ENCODE measurements at places on chromosomes 1 and 21.
A peak's percentile ranks its signal among the peaks of the same experiment; 100 is the strongest.

- no peak for DNase-seq
These were observed 115.4 kb downstream of the RIPK4 start for GRCh38 chr21:41651406-41651805.

- no peak for DNase-seq
These were observed at the start of gene PLPP3 for GRCh38 chr1:56578963-56579875. Gene PLPP3, minus strand, starts transcription at chr1:56579563. Its CDS starts 547 bp downstream, at chr1:56579016.

- no peak for DNase-seq
These were observed 50.4 kb upstream of the RIPK4 start for GRCh38 chr21:41817228-41817627.

GRCh38 chr1:96632045-96632664 lies 89.4 kb upstream of the PTBP2 start:
- no peak for DNase-seq

DNA sequence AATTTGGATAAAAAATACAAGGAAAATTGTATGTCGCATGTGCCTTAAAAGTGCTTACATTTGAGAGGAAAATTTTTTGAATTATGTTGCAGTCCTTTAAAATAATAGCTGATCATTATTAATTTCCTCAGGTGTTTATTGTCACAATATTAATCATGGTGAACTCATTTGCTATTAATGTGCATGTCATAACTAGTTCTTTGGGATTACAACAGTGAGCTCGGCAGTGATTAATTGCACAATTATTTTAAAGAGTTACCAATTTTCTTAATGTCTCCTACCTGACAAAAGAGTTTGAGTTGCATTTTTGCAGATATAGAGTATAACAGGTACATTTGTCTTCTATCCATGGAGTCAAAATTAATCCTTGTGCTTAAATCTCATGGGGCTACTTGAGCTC lies 854.3 kb downstream of the BRINP3 start:
- no peak for DNase-seq

DNA sequence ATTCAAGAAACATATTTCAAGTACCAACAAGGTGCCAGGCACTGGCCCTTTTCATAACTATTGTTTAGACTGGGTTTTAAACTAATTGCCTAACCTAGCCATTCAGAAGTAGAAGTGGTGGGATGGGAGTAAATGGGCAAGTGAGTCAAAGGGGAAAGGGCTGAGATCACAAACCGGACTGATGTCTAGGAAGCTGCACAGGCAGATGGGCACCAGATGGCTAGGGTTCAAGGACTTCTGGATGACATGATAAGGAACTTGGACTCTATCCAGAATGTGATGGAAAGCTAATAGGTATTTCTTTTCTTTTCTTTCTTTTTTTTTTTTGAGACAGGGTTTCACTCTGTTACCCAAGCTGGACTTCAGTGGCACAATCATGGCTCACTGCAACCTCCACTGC lies 46.6 kb downstream of the LYST start:
- DNase-seq = no peak

GRCh38 chr1:110308247-110308646 lies 30.9 kb upstream of the RBM15 start:
- DNase-seq = no peak

DNA sequence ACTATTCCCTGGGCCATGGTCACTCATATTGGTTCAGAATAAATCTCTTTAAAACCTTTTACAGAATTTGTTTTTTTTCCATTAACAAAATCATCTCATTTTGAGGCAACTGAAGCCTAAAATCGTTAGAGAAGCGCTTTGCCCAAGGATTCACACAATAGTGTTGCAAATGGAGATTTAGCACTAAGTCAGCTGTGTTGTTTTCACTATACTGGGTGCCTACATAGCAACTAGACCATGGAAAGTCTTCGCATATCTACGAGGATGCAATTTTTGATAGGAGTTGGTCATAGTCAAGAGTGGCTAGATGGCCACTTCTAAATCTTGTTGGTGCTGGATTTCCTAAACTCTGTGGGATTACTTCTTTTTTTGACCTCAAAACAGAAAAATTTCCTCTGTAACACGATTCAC lies 530 bp upstream of the TIPRL start:
- DNase-seq = no peak

DNA sequence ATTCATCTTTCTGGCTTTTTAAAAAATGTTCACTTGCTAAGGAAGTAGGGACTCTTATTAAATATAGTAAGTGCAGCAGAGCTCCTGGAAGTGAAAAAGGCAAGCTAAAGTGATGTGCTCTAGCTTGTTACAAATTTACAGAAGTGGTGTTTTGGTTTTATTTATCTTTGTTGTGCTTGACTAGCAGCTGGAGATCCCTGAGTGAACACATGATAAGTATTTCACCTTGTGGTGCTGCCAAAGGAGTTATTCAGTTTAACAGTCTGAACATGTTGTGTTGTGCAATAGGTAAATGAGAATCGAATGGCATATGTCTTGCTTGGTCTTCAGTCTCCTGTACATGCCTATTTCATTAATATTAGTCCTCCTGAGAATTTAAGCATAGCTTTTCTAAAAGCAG lies 315.7 kb downstream of the TPR start:
- no peak for DNase-seq

DNA sequence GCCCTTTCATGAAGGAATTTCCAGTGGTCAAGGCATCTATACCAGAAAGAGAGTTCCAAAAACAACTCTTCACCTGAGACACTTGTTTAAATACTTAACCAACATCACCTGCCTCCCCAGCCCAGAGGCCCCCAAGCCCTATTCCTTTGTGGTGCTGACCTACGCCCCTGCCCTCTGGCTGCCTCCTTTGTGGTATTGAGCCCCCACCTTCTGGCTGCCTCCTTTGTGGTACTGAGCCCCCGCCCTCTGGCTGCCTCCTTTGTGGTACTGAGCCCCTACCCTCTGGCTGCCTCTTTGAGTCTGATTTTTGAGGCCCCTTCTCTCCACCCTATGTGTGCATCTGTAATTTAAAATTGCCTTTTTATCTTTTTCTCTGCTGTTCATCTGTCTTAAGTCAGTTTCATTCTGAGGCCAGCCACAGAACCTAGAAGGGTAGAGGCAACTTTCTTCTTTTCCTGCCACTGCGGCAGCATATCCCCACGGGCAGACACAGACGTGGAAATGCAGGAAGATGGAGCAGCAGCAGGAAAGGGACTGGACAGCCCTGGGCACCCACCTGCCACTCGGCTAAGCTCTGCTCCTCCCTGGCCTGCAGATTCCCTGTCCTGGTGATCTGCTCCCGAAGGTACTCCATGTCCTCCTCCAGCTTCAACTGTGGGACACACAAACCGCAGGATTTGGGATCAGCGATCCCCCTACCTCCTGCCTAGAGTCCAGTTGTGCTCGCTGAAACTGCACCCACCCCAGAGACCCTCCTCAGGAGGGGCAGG lies 3.2 kb downstream of the TRIM17 start:
- no peak for DNase-seq

DNA sequence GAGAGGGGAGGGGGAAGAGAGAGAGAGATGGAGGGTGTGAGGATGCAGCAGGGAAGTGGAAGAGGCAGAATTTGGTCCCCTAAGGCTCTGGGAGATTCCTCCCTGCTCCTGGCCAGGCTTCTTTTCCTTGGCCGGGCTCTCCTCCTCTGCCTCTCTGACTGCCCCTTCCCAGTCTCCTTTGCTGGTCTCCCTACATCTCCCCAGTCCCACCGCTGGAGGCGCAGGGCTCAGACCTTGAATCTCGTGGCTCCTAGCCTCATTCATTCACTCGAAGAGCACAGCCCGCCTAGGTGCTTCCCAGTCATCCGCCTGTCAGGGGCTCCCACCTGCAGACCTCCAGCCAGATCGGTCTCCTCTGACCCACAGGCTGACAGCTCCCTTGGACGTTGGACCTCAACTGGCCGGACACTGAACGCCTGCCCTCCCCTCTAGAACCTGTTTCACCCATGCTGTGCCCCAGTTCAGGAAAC lies 76.5 kb downstream of the VWA5B1 start:
- no peak for DNase-seq

DNA sequence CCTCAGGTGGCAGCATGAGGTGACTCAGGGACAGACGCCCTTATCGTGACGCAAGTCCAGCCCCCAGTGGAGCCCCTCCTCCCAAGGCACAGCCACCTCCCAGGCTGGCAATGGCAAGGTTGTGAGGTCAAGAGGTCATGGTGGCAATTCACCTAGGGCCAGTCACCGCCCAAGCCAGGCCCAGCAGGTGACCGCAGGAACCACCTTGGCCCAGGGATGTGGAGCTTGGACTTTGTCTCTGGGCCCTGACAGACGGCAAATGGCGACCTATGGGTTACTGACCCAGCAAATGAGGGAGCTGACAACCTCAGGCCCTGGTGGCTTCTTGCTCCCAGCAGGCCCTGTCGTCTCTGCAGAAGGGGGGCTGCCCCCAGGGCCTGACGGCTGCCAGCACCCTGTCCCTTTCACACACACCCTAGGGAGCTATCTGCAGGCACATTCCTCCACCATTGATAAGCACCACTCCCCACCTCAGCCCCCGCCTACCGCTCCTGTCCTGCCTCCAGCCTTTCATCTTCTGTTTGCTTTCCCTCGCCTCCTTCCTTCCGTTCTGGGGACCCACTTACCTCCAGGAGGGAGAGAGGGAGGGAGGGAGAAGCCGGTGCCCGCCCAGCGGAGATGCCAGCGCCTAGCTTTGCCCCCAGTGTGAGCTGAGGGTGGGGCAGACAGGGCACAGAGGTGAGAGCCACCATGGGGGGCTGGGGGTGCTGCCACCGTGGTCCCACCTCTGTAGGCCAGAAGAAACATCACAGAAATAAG lies 12.1 kb downstream of the EPHA2 start:
- no peak for DNase-seq

DNA sequence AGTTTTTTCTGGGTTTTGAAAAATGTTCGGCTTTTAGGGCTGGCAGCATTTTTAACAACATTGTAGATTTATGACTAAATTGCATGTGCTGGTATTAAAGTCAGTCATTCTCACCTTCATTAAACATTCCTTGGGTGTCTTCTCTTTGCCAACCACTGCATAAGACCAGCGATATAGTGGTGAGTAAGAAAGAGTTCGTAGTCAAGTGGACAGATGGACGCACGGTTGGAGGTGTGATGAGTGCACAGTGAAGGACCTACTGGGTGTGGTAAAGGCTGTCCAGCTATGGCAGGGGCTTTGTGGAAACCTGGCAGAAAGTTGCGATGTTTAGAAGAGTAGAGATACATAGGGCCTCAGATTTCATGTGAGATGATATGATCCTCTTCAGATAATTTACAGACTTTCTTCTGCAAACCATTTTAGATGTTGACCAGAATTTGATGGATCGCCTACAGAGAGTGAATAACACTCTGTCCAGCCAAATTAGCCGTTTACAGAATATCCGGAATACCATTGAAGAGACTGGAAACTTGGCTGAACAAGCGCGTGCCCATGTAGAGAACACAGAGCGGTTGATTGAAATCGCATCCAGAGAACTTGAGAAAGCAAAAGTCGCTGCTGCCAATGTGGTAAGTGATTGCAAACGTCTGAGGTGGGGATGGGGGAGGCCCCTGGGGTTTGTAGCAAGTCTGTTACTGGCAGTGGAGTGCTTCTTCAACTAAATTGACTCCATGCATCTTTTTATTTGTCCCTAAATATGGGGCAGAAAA lies 56.0 kb upstream of the LAMC2 start:
- DNase-seq = no peak

GRCh38 chr1:116510361-116510760 lies 60.5 kb downstream of the CD58 start:
- DNase-seq = no peak

DNA sequence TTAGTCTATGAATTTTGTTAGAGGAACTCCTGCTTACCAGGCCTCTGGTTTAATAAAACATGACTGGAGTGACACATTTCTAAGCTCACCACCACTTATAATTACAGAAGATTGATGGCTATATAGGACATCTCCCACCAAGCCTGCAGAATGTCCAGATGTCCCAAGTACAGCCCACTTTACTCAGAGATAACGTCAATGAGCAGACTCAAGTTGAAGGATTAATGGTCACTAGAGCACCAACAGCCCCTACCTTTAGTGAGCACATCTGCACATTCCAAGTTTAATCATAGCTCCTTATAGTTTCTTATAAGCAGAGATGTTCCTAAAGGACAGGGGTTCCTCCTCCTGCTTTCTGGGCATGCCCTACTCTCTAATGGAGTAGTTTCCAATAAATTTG lies 37.4 kb upstream of the IL20 start:
- no peak for DNase-seq

- DNase-seq = no peak
These were observed 47.8 kb downstream of the WNT9A start for GRCh38 chr1:227899820-227900449.

DNA sequence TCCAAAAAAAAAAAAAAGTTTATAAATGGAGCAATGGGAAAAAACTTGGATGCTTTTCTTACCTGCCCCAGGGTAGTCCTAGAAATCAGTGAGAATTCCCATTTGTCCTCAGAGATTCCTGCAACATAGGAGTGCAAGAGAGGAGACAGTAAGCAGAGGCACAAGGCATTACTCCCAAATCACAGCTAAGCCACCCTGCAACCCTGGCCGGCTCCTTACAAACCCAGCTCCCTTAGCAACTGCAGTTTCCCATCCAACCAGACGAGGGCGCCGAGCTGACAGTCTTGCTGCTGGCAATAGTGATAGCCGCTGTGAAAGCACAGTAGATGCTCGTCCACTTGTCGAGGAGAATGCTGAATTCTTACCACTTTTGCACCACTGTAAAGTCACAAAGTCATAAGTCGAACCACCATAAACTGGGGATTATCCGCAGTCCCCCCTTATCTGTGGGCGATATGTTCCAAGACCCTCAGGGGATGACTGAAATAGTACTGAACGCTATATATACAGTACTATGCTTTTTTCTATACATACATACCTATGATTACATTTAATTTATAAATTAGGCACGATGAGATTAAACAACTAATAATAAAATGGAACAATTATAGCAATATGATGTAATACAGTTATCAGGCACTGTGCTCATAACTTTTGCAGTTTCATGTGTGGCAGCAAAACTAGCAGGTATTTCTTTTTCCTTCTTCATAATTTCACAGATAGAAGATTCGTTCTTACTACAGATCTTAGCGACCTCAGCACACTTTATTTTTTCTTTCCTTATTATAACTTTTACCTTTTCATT lies 6.0 kb upstream of the PITHD1 start:
- peak; percentile 84 for DNase-seq

DNA sequence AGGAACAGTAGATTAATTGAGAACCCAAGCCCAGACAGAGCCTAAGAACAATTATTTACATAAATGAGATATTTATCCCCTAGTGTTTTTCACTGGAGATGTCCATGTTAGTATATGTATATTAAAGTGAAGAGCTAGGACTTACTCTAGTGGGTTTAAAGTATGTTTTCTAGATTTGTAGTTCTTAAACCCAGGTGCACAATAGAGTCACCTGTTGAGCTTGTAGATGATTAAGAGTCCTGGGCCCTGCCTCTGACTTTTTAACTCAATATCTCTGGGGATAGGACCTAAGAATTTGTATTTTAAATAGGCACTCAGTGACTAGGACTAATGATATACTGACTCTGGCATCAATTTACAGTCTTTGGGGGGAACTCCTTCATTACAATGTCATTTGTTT lies 112.8 kb downstream of the DNAH14 start:
- no peak for DNase-seq

All from stimulated activated CD4-positive, alpha-beta T cell treated with anti-CD3 and anti-CD28 coated beads, TNF-alpha, amount 100 ng/mL, for 48 hours (primary cell).